ENCODE measurements at places on chromosomes 5 and 9.

DNA sequence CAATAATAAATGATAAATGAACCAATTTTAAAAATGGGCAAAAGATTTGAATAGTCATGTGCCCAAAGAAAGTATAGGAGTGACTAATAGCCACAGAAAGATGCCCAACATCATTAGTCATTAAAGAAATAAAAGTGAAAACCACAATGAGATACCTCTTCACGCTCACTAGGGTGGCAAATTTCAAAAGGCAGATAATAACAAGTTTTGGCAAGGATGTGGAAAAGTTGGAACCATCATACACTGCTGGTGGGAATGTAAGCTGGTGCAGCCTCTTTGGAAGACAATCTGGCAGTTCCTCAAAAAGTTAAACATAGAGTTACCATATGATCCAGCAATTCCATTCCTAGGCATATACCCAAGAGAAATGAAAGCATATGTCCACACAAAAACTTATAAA, 1819.8 kb downstream of the MAT2B start:
- DNase-seq = no peak

- DNase-seq = no peak
These were observed 54.0 kb downstream of the WDR41 start for GRCh38 chr5:77438071-77438470.

DNA sequence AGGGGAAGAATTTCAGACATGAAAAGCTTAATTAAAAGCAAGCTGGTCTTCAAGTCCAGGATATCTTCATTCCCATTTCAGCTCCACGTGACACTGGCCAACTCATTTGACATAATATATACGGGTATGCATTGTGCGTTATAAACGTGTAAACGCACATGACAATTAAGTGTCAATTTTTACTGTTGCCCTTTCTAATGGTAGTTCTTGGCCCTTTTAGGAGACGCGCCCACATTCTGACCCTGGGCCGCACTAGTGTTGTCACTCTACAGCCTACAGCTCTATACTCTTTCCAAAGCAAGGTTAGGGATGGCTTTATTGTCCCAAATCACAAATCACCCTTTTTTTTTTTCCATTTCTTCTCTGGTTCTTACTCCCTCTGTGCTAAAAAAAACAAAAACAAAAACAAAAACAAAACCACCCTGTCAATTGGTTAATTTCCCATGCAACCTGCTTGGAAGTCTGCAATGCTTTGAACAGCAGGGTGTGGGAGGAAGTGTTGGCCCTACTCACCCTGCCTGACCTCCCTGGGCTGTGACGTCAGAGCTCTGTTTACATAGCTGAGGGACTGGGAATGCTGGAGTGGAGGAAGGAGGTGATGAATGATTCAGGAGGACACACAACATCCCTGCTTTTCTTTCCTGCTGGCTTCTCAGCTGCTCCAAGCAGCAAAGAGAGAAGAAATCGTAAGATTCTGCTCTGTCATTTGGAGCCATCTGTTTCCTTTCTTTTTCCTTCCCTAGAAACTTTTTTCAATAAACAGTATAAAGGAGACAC, 19.3 kb downstream of the RFK start:
- DNase-seq = no peak

- DNase-seq = no peak
These were observed 132.8 kb downstream of the CPLANE1 start for GRCh38 chr5:37116359-37116758.

GRCh38 chr9:78620303-78620702, 323.4 kb downstream of the PSAT1 start:
- DNase-seq = no peak

GRCh38 chr5:107869438-107870115, 198.8 kb upstream of the EFNA5 start:
- DNase-seq = no peak

DNA sequence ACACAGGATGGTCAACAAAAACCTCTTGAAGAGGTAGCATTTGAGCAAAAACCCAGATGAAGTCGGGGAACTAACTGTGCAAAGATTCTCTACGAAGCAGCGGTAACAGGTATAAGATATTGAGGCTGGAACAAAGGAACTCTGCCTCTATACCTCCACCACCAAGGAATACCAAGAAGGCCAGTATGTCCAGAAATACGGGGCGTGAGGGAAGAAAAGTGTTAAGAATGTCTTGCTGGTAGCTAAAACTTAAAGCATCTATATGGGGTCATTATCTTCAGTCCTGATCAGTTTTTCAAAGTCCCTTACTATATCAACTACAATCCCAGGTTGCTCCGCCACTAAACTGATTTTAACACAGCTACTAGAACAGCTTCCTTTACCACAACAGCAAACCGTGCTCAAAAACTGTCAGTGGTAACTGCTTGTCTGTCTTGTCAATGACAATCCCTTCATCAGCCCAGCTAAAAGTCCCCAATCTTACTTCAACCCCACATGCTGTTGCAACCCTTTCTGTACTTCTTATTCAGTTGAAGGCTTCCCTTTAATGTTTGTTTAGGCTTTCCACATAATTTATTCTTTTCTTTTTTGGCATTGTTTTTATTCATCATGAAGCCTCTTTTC, 9.4 kb downstream of the PAM start:
- no peak for DNase-seq

DNA sequence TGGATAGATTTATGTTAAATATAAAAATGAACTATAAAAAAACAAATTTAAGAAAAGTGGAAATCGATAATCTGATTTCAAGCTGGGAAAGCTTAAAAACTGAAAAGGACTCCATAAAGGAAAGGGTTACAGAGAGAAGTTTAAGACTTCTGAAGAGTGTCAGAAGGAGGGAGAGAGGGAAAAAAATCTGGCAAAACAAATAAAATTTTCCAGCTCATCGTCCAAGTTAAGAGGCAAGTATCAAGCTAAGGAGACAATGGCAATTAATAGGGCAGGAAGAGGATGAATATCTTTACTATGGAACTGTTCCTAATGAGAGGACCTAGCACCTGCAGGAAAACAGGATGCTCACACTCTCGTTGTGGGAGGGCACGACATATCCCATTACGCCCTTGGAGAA, 20.5 kb upstream of the HEXB start:
- DNase-seq = no peak
